GM12891 (cell line): ENCODE measurements at places on chromosomes 6 and 20.

- DNase-seq: no peak
Observed at GRCh38 chr6:43904311-43905123, 134.5 kb downstream of the VEGFA start.

DNA sequence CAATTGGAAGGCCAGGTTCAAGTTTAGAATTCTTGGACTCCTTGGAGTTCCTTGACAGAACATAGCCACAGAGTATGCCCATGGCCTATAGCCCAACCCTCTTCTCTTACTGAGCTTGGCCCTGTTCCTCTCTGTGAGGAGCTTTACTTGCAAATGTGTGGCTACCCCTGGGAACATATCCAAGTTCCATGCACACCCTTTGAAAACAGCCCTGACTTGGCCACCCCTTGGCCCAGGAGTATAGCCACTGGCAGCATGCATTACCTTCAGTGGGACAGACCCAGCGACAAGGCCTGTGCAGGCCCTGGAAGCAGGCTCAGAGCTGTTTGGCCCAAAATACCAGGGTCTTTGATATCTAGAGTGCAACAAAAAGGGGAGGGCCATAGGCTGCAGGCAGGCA lies 19.5 kb upstream of the MAS1 start:
- no peak for DNase-seq

DNA sequence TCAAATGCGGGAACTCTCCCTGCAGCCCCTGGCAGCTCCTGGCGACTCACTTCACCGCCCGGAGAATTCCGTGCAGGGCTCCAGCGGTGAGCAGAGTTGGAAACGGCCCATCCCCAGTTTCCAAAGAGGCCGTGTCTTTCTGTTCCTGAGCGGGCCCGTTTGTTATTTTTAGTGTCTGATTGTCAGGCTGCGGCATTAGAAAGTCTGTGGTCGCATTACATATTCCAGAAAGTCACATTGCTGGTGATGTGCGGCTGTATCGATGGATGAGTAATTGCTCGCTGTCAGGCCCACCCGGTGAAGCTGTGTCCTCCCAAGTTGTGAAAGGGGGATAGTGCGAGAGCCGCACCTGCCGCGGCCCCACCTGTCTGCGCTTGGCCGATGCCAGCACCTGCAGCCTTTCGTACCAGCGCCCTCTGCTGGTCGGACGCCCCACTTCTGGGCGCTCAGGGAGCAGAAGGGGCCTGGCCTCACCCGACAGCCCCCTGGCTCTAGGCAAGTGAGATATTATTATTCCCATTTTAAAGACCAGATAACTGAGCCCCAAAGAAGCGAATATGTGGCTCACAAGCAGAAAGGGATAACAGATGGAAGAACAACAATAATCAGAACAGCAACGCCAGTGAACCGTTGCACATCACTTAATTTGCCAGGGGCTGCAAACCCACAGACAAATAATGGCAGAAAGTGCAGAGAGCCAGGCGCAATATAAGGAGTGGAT lies 244.9 kb downstream of the TSHZ2 start:
- DNase-seq: peak; percentile 47

GRCh38 chr6:118770835-118771234 lies 119.4 kb upstream of the CEP85L start:
- no peak for DNase-seq

- no peak for DNase-seq
Observed at GRCh38 chr6:18016133-18016532, 28.7 kb upstream of the KIF13A start.

GRCh38 chr20:53712212-53712977 lies 118.8 kb upstream of the ZNF217 start:
- DNase-seq: no peak

GRCh38 chr6:2542858-2543218 lies 207.9 kb downstream of the MYLK4 start:
- DNase-seq: no peak

- no peak for DNase-seq
Observed at GRCh38 chr6:71317441-71317840, 28.8 kb downstream of the OGFRL1 start.

DNA sequence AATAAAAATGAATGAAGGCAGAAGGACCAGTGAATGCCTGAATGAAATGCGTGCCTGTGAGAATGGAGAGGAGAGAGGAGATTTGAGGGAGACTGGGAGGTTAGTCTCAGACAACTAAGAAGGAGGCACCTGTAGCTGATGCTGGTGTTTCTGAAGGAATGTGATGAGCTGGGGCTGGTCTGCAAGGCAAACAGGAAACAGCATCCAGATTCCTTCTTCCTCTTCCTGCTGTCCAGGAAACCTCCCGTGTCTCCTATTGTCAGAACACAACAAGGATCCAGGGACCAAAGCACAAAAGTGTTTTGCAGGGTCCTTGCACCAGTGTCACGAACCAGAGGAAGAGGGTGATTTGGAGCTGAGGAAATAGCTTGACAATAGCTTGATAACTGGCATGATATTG lies 50.4 kb upstream of the TAB2 start:
- no peak for DNase-seq

- no peak for DNase-seq
Observed at GRCh38 chr6:99356641-99357040, 7.2 kb upstream of the FAXC start.

- no peak for DNase-seq
Observed at GRCh38 chr6:82861121-82861520, 204.5 kb downstream of the UBE3D start.

GRCh38 chr6:166830185-166830890 lies 126.0 kb downstream of the RNASET2 start:
- peak; percentile 50 for DNase-seq

GRCh38 chr6:111552958-111553357 lies 52.7 kb downstream of the TRAF3IP2 start:
- no peak for DNase-seq

DNA sequence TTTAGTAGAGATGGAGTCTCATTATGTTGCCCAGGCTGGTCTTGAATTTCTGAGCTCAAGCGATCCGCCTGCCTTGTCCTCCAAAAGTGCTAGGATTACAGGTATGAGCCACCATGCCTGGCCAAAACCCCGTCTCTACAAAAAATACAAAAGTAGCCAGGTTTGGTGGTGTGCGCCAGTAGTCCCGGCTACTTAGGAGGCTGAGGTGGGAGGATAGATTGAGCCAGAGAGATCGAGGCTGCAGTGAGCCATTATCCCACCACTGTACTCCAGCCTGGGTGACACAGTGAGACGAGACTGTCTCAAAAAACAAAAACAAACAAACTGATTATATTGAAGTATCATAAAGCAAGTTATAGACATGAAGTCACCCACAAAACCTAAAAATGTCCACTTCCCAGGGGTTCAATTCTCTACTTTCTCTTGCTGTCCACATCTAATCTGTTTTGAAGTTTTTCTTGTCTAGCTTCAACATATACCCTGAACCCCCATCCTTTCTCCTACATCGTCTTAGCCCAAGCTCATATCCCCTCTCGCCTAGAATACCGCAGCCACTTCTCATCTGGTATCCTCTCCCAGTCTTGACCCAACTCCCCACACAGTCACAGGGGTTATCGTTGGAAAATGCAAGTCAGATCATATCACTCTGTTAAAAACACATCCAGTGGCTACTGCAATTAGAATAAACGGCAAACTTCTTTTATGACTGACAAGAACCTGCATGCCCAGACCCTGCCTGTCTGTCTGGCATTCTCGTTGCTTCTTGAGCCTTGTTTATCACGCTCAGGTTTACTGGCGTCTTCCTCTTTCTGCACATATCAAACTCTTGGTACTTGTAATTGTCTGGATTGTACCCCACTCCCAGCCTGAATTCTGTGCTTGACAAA lies 20.1 kb upstream of the NCOA3 start:
- DNase-seq: no peak

GRCh38 chr6:23224540-23224939 lies 655.2 kb downstream of the HDGFL1 start:
- no peak for DNase-seq

GRCh38 chr20:22717466-22717865 lies 133.1 kb upstream of the FOXA2 start:
- no peak for DNase-seq

- no peak for DNase-seq
Observed at GRCh38 chr6:90790058-90790457, 203.2 kb upstream of the MAP3K7 start.

DNA sequence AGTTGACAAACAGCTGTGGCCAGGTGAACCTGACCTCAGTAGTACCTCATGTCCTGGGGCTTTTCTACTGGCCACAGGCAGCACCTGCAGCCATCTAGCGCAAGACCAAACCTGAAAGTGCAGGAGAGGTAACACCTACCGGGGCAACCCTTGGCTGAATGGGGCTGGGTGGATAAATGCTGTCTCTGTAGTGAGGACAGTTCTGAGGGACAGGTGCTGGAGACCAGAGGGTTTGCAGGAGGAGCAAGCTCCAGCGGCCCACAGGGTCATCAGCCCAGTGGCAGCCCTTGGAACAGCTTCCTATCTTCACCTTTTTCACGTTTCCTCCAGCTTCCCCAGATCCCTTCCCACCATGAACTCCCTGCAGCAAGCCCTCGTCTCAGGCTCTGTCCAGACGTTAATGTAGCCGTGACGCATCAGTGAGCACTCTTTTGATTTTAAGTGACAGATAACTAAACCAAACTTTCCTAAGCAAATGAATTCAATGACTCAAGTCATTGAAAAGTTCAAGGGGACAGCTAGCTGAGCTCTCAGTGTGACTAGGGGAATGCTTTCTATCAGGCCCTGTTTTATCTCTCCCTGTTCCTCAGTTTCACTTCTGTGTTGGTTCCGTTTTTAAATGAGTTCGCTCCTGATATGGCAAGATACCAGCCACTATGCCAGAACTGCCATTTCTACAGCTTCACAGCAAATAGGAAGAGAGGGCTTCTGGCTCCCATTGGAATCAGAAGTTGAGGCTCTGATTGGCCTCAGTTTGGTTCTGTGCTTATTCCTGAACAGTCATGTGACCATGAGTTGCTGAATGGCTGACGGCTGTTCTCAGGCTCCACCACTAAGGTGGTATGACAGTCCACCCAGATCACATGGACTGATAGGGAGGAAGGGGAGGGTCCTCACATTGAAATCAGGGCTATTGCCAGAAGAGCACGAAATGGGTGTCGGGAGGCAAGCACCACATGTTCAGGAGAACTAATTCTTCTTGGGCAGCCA lies 12.1 kb upstream of the PFDN4 start:
- no peak for DNase-seq

GRCh38 chr6:46888031-46888430 lies 33.7 kb downstream of the ADGRF5 start:
- no peak for DNase-seq

DNA sequence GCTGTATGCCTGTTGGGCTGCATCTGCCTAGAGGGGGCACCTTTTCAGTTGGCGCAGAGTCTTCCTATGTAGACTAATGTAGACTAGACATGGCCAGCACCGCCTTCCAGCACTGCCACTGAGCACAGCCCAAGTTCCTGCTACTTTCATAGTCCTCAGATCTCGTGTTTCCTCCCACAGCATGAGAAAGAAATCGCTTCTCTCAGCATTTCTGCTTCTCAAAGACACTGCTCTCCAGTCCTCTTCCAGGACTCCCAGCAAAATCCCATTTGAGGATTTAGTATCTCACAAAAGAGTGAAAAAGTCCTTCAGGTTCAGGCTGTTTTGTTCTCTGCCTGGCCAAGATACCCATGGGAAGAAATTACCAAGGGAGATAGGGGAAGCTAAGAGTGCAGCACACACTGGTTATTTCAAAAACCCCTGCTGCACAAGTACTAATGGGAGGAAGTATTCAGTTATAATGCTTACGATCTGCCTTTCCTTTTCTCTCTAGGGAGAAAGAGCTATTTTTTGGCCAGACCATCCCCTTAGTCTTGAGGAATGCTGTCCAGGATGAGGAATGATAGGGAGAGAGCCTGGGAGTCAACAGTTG lies 35.7 kb downstream of the OGFRL1 start:
- DNase-seq: no peak

DNA sequence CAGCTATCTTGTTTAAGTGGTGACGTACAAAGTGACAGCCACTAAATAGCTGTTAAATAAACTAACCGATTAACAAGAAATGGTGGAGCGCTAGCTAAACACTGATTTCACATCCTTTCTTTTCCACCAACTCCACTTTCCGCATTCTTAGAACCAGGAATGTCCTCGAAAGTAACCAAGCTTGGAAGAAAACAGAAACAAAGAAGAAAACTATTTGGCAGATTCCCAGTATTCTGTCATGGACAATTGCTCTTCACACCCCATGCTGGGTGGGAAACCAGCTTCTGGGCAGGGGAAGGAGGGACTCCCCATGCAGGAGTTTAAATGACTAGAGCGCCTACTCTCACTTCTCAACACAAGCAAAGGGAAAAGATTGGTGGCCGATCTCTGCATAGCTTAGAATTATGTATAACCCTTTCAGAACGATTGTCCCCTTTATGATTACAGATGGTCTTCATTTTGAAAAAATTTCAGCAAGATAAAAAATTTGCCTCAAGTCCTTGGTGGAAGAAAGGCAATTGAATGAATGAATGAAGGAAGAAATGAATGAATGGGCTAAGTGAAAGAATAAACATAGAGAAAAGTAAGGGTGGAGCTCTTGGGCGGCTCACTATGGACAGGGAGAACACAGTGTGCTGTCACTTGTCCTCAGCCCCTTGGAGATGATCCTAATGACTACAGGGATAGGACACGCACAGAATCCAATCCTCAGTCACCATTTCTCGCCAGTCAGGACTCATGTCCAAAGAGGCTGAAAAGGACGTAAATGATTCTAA lies 148.7 kb upstream of the NEDD9 start:
- no peak for DNase-seq

DNA sequence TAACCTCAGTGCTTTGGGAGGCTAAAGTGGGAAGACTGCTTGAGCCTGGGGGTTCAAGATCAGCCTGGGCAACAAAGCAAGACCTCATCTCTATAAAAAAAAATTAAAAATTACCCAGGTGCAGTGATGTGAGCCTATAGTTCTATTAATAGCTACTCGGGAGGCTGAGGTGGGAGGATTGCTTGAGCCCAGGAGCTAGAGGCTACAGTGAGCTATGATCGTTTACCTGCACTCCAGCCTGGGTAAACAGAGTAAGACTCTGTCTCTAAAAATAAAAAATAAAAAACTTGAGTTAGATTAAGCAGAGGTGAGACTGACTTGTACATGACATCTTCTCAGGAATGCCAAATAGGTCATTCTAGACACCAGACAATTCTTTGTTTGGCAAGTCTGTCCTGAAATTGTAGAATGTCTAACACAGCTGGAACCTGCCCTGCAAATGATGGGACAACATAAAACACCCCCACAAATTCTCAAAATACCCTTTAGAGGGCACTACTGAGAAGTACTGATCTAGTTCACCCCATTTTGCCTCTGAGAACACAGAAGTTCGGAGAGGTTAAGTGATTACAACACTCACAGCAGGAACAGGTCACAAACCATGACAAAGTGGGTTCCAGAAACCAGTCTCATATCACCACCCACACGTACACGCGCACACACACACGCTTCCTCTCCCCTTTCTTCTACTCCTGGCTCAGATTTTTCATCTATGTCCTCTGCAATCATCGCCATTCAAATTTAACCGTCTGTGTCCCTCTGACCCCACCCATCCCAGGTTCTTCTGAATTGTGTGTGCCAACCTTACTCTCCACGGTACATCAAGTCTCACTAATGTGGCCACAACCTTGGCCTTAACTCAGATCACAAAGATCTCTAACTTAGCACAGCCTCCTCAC lies 38.3 kb downstream of the ARHGAP18 start:
- no peak for DNase-seq
